ENCODE measurements at places on chromosomes 6 and 20.

DNA sequence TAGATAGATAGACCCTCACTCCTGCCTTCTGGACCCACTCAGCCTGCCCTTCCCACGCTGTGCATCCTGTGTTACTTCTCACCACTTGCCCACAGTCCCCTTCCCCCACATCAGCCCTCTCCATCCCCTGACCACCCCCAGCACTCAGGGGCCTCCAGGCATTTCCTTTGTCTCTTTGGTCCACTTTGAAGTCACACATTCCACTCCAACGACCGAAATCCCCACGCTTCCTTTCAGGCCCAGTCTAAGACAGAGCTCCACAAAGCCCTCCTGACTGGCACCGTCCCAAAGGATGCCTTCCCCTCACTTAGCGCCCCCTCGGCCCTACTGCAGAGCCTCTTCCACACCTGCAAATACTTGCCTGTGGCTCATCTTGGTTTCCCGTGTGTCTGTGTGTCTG lies 83.8 kb downstream of the FOXF2 start:
- DNase-seq = no peak

DNA sequence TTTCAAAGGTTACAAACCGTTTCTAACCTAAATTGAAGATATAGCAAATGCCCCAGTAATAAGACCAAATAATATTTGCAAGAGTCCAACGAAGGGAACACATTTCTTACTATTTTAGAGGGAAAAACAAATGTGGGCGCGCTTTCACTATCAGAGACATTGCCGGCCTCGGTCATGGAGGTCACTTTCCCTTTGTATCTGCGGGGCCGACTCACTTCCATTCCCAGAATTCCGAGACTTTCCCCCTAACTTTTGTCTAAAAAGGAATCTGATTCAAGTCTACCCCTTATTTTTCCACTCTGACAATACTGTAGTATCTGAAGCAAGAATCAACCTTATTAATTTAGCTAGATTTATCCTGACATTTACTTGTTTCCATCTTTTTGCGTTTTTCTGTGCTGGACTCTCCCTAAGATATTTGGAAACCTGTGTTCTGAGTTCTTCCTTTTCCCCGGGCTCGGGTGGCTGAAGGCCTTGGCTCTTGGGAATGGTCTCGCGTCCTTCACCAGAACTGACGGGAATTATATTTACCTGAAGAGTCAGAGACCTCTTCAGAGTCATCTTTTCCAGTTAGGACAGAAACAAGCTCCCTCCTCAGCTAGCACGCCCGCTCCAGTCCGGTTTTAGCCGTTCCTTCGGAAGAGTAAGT lies 71.8 kb upstream of the ZNF184 start:
- no peak for DNase-seq

DNA sequence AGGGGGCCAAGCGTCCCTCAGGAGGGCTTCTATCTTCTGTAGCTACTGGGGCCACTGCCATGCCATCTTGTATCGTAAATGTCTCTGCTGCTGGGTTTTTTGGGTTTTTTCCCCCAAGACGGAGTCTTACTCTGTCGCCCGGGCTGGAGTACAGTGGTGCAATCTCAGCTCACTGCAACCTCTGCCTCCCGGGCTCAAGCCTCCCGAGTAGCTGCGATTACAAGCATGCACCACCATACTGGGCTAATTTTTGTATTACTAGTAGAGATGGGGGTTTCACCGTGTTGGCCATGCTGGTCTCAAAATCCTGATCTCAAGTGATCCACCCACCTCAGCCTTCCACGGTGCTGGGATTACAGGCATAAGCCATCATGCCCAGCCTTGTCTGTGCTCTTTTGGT lies 111.3 kb upstream of the LOC128125822 start:
- no peak for DNase-seq

DNA sequence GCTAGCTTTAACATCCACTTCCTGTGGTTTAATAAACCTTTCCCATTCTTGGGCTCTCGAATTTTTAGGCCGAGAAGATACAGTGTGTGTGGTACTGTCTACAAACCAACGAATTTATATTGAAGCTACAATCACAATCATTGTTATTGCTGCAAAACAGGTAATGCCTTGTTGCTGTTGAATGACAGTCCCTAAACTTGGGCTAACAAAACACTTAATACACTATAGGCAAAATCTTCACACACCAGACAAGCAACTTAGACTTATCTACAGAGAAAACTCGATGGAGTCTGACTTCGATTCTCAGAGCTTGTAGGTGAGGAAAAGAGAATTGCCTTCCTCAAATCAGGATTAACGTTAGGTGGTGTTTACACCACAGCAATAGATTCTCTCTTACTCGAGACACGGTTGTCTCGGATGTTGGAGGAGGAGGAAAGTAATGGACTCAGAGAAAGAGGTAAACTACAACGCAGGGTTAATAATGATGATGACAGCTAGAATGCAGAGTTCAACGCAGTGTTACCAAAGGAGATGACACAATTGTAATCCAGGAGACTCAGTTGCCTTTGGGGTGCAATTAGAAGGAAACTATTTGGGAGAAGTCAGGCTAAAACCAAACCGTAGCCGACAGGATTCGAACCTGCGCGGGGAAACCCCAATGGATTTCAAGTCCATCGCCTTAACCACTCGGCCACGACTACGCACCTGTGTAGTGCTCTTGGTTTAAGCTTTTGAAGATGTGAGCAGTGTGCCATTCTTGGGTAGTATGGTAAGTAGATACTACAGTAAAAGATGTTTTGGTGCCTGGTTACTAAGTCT lies 32.5 kb upstream of the ZNF184 start:
- peak; percentile 59 for DNase-seq

DNA sequence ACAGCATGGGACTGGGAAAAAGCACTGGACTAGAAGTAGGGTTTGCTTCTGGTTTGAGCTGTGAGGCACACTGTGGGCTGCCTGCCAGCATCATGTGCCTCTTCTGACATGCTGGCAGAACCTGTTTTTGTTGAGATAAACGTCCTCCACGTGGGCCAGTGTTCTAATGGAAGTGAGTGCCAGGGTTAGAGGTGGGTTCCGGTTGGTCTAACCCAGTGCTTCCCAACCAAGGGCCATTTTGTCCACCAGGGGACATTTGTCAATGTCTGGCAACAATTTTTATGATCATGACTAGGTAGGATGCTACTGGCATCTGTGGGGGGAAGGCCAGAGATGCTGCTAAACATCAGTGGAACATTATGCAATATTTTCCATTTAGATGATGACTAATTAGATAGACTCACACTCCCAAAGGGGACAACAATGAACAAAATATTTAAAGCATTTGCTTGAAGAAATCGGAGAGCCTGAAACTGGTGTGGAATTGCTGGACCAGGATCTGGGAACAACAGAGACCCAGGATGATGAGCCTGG lies 7.8 kb upstream of the APMAP start:
- no peak for DNase-seq

DNA sequence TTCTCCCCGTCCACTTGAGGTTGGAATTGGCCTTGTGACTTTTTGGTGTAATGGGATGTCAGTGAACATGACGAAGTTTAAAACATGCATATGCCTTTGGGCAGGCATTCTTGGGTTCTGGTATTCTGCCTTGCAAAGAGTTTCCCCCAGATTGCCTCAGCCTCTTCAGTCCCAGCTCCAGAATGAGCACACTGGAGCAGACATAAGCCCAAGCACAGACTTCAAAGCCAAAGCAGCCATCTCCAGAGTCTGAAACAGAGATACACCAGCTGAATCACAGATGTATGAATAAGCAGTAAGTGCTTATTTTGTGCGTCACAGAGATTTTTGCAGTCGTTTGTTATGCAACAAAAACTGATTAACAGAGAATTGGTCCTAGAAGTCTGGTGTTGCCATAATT lies 546.0 kb downstream of the FRK start:
- DNase-seq = no peak
